ENCODE measurements at places on chromosomes 7 and 10.

DNA sequence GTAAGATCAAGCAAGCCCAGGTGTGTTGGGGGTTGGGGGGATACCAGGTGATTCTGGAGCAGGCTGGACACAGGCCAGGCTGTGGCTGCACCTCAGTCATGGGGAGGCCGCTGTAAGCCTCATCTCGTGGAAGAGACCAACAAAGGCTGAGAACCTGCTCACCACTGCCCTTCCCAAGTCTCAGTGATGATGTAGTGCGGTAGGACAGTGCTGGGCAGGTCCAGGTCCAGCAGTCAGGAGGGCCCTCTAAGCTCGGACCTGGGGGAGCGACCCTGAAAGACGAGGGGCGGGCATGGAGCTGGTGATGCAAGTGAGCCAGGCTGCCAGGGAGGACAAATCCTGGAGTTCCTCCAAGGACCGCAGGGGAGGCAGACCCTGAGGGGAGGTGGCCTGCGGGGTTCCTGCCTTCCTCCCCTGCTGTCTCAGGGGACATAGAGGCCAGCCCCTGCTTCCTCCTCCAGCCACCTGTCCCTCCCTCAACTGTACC lies 3.3 kb upstream of the PWWP2B start:
- DNase-seq, result no peak

DNA sequence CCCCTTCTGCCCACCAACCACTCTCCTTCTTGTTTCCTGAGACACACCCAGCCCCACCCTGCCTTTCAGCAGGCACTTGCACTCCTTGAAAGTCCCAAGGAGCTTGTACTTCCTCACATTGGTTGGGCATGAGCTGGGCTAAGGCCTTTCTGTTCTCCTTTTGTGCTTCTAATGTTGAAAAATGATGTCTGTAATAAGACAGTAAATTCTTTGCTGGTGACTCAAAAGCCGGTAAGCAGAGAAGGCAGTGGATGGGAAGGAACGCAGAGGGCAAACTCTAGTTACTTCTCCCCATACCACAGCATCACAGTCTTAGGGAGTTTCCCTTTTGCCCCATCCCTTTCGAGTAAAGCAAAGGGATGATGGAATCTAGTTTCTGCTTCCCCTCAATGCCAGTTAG lies 185.6 kb downstream of the PLXNA4 start:
- no peak for DNase-seq

DNA sequence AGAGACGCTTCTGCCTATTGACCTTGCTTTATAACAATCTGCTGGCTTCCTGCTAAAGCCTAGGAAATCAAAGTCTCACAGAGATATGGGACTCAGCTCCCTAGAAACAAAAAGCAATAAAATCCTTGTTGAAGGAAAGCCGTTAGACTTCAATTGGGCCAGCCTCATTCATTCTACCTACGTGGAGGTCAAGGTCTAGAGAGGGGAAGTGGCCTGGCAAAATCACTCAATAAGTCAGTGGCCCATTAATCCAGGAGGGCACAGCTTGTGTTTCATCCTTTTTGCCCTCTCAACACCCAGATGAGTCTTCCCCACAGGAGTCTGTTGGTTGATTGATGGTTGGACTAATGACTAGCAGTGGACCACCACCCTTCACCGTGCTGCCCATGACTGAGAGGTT lies 40.5 kb upstream of the ACSL5 start:
- DNase-seq, result no peak

DNA sequence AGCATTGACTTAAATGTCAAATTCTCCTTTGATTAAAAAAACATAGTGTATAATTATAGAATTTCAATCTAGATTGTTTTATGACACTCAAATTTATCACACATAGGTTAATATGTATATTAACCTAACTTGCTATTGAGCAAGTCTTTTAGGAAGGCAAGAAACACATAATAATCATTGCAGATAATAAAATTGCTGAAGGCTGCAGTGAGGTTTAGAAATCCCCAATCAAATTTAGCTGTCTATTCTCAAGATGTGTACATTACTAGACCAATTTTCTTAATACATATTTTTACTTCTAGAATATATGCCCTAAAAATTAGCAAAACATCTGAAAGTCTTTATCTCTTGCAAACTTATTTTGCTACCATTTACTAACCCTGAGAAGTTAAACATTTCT lies 34.9 kb upstream of the SEMA3D start:
- no peak for DNase-seq

DNA sequence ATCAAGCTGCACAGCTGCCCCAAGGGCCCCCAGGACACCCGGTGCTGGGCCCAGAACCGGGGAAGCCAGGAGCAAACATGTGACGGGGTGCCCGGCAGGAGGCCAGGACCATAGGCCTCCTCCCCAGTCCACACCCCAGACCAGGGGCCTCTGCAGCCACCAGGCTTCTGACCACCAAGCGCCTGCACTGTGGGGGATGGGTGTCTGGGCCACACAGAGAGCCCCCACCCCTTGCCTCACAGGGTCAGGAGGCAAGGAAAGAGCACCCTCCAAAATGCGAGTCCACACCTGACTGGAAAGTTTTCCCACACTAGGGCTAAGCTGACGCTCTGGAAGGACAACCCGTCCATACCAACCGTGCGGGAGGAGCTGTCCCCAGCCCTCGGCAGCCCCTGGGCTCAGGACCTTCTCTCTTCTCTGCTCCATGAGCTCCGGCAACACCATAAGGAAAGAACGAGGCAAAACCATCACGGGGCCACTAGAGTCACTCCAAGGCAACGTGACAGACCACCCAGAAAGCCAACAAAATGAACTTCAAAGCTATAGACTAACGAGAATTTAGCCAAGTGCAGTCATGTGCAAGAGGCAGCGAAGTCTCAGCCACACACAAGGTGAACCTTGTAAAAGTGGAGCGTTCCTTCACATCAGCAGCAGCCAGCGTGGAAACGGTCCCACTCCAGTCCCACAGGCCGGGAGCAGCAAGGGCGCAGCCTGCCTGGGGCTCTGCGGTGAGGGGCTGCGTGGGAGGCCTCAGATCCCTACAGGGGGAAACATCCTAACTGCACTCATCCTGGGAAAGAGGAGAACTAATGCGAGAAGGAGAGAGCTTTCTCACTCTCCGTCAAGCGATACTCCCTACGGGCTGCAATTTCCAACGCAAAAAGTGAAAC lies 5.1 kb downstream of the STK32C start:
- peak; percentile 39 for DNase-seq

- no peak for DNase-seq
These were observed 1177.6 kb upstream of the C7orf33 start for GRCh38 chr7:147412782-147413556.

DNA sequence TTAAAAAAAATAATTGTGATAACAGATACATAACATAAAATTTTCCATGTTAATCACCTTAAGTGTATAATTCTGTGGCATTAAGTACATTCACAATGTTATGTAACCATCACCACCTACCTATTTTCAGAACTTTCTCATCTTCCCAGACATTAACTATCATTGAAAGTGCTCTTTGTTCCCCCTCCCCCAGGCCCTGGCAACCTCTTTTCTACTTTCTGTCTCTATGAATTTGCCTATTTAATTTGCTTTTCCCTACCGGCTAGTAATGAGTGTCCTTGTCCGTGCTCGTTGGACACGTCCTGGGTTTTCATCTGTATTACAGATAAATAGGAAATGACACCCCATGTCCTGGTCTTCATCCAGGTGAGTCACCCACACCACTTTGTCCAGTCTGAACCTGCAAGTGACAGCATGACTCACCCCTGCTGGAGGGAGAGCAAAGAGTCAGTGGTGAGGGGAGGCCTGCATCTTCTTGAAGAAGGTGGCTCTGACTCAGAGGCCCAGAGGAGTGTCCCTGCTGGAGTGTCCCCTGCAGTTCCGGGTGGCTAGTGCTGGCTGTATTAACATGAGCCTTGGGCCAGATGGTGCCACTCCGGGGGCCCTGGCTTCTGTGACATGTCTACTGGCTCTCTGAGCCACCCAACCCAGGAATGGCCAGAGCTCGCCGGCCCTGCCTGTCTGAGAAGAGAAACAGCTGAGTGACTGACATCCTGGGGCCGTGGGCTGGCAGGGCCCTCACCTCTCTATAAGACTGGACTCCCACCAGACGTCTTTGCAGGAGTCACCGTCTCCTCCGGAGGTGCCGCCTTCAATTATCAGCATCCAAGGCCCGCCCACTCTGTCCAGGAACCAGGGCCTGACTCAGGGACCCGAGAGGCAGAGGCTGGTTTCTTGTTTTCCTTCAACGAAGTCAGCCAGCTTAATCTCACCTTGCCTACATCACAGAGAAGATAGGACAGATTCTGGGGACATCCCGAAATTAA lies 503.2 kb upstream of the MKI67 start:
- DNase-seq, result no peak

GRCh38 chr10:636016-636730 lies 53.3 kb downstream of the DIP2C start:
- no peak for DNase-seq

DNA sequence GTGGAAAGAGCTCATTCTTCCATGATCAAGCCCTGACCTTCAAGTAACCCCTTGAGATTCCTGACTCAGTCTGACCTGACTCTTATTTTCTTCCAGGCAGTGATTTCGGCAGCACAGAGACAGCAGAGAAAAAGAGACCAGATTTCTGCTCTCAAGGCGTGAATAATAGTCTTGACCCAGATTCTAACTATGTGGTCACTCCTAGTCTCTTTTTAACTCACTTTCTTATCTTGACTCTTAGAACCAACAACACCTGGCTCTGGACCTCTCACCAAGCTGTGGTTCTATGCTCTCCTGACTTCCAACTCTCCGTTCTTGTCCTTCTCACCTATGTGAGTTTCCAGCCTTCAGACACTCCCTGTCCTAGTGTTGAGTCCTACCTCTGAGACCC lies 36.9 kb upstream of the KDM7A start:
- DNase-seq, result no peak

GRCh38 chr10:87642988-87643387 lies 16.7 kb upstream of the PAPSS2 start:
- DNase-seq, result no peak

DNA sequence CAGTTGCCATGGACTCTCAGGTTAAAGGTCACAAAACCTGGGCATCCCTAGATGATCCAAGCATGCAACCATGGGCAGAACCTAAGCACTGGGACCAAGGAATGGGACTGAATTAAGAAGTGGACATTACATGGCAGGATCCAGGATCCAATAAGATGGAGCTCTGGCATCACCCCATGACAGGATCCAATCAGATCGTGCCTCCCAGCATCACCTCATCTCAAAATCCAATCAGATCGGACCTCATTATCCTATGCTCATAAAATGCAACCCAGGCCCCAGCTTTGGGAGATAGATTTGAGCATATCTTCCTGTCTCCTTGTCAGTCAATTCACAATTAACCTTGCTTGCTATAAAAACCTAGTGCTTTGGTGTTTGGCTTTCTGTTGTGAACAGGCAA lies 616.1 kb downstream of the PARD3 start:
- DNase-seq, result no peak

DNA sequence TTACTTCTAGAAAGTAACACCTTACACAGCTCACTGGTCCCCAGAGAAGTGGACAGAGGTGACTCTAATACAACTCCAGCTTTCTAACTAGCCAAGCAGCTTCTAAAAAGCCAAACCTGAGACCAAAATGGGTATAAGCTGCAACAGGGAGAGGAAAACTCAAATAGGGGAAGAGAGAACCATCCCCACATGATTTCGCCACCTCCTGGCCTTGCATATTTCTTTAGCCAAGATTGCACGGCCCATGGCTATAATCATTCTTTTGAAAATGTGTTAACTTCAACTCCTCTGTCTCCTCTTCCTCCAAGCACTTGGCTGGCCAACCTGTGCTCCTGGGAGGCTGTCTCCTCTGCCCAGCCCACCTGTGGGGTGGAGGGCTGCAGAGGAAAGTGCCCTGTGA lies 28.7 kb downstream of the NUP42 start:
- DNase-seq, result no peak

GRCh38 chr10:110843796-110844616 lies 27.7 kb upstream of the PDCD4 start:
- DNase-seq, result no peak

DNA sequence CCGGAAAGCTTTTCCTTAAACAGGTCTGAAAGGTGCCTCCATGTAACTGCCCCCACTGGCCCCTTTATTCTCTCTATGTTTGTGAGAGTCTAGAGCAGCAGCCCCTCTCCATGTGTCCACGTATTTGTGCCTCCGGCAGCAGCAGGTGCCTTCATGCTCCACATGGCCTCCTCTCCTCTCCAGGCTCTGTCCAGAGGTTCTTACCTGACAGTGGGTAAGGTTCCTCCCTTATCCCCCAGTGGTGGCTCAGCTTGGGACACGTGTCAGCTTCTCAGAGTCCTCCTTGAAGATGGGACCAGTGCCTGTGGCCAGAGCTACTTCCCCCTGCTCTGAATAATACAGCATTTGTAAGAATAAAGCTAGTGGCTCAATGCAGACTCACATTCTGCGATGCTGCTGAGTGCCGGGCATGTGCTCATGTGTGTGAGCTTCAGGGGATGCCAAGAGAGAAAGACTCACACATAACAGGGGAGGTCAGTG lies 7.9 kb downstream of the CALML3 start:
- peak; percentile 28 for DNase-seq

DNA sequence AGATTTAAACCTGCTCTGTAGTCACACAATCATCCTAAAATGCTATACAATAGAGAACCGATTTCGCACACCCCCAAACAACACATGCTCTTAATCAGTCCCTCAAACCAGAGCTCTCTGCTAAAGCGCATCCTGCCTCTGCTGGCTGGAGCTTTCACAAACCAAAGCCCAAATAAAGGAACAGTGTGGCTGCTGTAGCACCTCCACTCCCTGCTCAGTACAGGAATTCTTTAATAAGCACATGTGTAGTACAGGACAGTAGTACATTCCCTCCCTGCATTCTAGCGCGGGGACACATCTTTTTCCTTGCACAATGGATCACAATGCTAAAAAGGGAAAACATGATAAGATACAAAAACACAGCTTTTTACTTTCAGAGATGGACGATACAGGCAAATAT lies 684.6 kb downstream of the MAGI2 start:
- DNase-seq, result peak; percentile 54

GRCh38 chr7:65746398-65746669 lies 126.5 kb upstream of the VKORC1L1 start:
- no peak for DNase-seq

- DNase-seq, result no peak
These were observed 33.7 kb downstream of the SCRN1 start for GRCh38 chr7:29955799-29956486.

GRCh38 chr7:2108501-2109250 lies 124.1 kb downstream of the MAD1L1 start:
- DNase-seq, result peak; percentile 61

DNA sequence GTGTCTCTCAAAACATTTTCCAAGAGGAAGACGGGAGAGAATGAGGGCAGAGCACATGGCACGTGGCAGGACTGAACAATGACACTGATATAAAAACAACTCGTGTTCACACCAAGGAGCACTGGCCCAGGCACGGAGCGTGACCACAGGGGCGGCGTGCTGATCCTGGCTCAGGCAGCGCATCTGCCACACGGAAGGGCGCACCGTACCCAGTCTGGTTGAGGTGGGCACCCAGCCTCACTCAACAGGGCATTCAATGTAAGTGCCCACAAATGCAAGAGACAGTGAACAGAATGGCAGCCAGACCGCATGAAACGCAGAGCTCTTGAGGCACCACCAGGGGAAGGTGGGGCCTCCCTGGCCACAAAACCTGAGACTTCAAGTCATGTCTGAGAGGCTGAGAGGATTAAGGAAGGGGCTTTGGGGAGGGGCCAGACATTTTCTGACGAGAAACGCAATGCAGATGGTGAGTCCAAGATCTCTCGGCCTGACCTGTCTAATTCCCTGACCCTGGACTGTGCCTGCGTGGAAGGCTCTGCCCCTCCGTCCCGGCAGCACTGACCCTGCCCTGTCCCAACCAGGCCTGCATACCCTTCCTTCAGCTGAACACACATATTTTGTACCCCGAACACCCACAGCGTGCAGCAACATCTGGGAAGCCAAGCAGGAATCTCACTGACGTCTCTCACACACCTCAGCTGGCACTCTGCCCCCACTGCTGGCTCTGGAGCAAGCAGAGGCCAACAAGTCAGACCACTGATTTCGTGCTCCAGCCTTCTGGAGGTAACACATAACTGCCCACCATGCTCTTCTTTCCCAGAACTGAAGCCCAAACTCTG lies 35.5 kb downstream of the VOPP1 start:
- no peak for DNase-seq
